ENCODE measurements at places on chromosomes 12 and 14.

DNA sequence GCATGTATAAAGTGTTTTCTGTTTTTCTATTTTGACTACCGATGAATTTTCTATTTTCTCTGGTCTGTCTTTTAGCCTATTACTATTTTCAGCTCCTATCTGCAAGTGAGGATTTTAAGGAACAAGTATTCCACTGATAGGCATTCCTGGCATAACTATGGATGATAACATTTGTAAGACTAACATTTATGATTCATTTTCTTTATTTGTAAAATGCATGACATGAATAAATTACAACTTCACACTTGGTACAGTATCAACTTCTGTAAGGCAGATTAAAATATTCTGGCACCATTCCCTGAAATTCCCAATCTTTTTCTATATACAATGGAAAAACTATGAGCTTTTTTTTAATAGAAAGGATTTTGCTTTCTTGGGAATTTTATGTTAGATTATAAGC lies 121.0 kb upstream of the GARIN2 start:
- no peak for DNase-seq

- DNase-seq, result no peak
Measured at GRCh38 chr12:97397008-97397407, 65.6 kb upstream of the RMST start.

GRCh38 chr12:28698553-28698952 lies 450.5 kb upstream of the FAR2 start:
- DNase-seq, result no peak

DNA sequence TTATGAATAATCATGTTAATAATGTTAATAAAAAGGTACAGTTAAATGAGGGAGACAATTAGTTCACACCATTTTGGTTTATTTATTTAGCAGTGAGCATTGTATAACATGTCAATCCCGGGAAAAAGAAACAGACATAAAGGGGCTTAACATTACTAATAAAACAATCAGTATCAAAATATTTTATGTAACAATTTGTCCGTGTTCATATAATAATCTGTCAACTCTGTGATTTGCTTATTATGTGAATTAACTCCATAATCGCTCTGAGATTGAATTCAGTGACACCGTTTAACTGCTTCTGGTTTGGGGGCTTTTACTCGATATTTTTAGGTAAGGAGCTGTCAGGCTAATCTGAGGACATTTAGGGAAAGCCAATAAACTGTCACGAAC lies 95.8 kb upstream of the HMGA2 start:
- DNase-seq, result no peak

- DNase-seq, result no peak
Measured at GRCh38 chr12:89217472-89217871, 134.8 kb downstream of the DUSP6 start.

GRCh38 chr14:20412876-20413743 lies at the start of gene TEP1:
Gene TEP1 (minus strand): TSS chr14:20413501. CDS start chr14:20408439, 5,062 bp downstream.
- DNase-seq, result peak; percentile 65

DNA sequence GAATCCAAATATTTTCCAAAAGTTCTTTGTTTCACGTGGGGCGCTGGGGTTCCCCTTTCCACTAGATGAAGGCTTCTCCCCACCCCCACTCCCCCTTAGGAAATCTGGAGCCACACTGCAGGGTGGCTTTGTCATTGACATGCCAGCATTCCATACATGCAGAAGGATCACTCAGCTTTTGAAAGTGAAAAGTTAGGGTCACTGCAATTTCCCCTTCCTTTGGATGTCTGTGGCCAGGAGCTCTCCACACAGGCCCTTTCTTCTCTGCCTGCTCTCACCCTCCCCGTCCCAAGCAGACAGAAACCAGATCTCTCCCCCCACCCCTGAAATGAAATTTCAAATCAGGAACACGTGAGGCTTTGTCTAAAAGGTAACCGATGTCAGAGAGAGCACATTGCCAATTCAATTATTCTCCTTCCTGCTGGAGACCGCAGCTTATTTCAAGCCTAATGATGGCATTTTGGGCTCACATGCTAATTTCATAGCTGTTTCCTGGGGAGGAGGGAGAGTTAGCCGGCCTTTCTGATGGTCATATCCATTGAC lies 153.9 kb upstream of the RFLNA start:
- no peak for DNase-seq

DNA sequence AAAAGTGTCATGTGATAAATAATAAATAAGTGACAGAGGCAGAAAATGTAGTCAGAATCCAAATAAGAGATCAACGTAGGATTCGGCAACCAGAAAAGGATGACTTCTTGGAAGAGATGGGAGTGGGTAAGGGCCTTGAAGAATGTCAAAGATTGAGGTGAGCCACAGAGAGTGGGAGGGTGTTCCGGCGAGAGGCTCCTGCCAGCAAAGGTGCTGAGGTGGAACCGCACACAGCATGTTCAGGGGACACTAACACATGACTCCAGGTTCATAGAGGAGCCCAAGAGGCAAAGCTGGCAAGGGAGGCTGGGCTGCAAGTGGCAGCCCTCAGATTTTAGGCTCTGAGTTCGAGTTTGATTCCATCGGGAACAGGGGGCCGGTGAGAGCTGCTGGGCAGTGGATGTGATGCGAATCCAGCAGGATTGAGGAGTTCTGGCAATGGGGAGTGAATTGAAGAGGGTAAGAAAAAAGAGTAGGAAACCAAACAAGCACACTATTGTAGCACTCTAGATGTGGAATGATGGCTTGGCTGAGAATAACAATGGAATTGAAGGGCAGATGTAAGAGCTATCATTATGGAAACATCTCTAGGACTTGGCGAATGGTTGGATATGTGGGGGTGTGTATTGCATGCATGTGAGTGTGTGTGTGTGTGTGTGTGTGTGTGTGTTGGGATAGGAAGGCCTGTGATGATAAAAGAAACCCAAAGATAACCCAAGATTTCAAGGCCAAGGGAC lies 36.5 kb downstream of the LRRC74A start:
- DNase-seq, result no peak

GRCh38 chr14:45891417-45892080 lies 638.5 kb upstream of the MIS18BP1 start:
- no peak for DNase-seq

DNA sequence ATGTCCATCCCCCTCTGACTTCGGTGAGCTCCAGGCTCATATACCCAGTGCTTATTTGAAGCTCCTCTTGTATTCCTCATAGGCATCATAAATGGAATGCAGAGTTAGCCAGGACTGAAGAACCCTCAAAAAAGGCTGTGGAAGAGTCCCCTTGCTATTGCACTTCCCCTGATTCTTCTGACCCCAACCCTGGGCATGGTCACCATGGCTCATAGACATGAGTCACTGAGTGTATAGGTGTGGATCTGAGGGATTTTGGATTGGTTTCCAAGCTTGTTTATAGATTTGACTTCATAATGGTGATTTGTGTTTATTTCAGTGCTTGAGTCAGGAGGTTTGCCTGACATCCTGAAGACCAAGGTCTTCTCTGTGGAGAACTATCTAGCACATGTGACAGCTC lies 98.4 kb upstream of the SLC38A2 start:
- DNase-seq, result no peak

GRCh38 chr12:88645816-88646215 lies 65.5 kb upstream of the KITLG start:
- no peak for DNase-seq

- DNase-seq, result no peak
Measured at GRCh38 chr12:109605016-109605415, 31.4 kb downstream of the MVK start.

DNA sequence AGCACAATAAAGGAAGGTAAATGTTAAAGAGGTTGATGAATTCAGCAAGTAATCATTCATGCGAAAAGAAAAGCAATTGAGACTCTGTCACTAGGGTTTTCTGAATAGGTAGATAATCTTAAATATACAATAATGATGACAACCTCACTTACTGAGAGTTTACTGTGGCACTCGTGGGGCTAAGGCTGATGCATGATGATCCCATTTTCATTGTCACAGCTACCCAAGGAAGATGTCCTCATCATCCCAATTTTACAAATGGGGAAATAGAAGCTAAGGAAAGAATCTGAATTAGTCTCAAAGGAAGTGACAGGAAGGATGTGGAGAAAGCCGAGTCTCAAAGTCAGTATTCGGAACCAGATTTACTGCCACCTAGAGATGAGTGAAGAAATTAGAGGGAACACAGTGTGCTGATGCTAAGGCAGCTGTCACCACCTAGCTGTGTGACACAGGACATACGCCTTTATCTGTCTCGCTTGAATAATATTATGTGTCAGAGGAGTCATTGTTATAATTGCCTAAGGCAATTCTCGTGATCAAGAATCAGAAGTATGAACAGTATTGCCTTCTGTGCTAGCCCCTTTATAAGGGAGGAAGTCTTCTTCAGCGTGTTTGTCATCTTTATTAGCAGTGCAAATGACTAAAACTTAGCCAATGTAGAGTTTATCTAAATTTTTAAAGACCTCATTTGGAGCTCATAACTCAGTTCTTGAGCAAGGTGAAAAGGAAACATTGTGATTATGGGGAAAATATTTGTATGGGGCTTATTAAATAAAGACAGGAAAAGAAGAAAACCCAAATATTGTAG lies 63.2 kb downstream of the ERGIC2 start:
- DNase-seq, result no peak

DNA sequence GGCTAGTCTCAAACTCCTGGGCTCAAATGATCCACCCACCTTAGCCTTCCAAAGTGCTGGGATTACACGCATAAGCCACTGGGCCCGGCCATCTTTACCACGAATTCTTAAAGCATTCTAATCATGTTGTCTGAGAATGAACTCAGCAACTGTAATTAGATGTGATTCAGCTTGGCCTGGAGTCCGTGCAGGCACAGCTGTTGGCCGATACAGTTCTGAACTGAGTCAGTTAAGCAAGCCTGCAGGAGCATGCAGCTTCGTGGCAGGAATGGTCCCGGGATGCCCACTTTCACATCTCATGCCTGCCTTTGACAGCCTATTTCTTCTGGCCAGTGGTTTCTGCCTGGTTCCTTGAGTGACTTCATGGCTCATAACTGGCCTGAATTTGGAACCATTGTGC lies 194.1 kb downstream of the ANO6 start:
- no peak for DNase-seq

DNA sequence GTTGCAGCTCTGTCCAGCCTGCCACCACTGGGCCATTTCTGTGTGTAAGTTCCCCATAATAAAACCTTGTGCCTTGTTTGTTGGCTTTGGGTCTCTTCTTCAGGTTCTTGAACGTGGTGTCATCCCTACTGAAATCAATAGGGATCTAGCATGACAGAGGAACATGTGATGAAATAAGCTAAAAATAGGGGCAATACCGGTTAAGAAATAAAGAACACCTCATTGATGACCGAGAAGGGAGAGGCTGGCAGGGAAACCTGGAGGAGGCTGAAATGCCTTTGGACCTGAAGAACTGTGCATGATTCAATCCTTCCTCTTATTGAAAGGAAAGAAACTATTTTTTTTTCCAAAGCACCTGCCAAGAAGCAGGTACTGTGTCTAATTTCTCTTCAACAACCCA lies 172.3 kb downstream of the PPM1H start:
- DNase-seq, result no peak

- no peak for DNase-seq
Measured at GRCh38 chr14:100587763-100588411, 670 bp upstream of the BEGAIN start.

- DNase-seq, result no peak
Measured at GRCh38 chr14:54481695-54482094, 7.1 kb downstream of the GMFB start.

GRCh38 chr14:99727096-99727870 lies 43.2 kb downstream of the CYP46A1 start:
- no peak for DNase-seq

GRCh38 chr12:111788178-111788654 lies 21.5 kb downstream of the ALDH2 start:
- DNase-seq, result no peak

- peak; percentile 64 for DNase-seq
Measured at GRCh38 chr14:58239244-58240195, 5.1 kb upstream of the PSMA3 start.

GRCh38 chr12:4701395-4702190 lies 18.6 kb upstream of the GALNT8 start:
- DNase-seq, result no peak

- DNase-seq, result no peak
Measured at GRCh38 chr12:69102856-69103255, 136.5 kb upstream of the CPSF6 start.

DNA sequence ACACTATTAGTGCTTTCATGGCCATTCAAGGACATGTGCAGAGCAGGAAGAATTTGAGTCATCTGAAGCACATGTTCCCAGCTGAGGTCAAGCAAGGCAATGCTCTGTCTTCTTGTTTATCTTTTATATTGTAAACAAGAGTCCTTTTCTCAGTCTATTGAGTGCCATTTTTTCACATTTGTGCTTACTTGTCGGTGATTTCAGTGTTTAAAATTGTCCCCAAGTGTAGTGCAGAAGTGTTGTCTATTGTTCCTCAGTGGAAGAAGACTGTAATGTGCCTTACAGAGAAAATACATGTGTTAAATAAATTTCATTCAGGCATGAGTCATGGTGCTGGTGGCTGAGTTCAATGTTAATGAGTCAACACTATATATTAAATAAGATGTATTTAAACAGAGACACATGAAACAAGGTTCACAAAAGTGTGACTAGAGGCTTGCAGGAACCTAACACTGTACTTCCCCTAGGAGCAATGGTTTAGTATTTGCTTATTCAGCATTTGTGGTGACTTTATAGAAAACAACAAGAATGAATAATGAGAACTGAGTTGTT lies 391.1 kb downstream of the LRIG3 start:
- DNase-seq, result no peak

DNA sequence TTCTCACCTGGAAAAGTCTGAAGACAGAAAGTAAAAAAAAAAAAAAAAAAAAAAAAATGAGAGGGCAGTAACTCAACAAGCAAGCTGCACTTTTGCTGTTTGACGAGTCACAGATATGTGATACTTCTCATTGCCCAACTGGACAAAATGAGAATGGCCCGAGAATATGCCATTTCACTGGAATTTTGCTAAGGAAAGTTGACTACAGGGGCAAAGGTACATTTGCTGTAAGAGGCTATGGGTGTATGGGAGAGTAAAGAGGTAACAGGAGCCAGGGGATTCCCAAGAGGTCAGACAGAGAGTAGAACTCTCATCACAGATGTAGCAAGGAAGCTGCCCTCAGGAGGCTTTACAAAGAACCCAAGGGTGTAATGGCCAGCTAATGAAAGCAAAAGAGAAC lies 22.9 kb downstream of the KIF21A start:
- DNase-seq, result no peak

GRCh38 chr12:83505586-83505985 lies 818.9 kb downstream of the TMTC2 start:
- no peak for DNase-seq

- no peak for DNase-seq
Measured at GRCh38 chr14:41868396-41868795, 261.7 kb downstream of the LRFN5 start.
